Glomerular endothelial cell (primary cell): ENCODE measurements at places on chromosomes 6 and 20.

- no peak for DNase-seq
These were observed 170.2 kb downstream of the SCP2D1 start for GRCh38 chr20:18983796-18984195.

DNA sequence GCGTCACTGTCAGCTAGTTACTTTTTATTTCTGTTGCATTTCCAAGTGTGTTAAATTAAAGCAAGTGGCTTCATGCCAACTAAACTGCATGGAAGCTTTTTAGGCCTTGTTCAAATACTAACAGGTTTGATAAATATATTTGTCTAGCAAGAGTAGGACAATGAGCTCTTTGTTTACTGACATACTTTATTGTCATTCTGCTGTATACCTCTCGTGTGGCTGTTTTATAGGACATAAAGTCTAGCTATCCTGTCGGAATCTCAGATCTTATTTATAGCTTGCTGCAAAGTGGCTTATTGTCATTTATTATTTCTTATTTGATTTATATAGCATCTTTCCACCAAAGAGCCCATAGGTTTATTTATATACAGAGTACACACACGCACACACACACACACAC, 711.1 kb downstream of the KIF16B start:
- no peak for DNase-seq

DNA sequence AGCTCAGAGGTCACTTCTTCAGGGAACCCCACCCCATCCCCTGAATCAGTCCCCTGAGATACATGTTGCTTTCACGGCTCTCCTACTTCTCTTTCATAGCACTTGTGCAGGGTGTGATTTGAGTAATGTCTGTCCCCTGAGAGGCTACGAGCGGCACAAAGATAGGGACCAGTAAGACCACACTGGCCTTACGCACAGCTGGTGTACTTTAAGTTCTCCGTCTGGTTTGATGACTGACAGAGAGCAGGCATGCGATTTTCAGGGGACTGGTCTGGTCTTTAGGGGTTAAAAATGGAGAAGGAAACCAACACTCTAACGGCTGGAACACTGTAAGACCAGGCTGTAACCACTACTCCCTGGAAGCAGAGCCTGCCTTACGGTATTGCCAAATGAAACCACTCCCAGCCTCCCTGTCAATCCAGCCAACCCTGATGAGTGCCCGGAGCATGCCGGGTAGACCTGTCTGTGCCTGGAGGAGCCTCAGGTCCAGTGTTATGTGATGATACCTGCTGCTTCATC, 47.1 kb downstream of the ELMO2 start:
- DNase-seq: no peak

DNA sequence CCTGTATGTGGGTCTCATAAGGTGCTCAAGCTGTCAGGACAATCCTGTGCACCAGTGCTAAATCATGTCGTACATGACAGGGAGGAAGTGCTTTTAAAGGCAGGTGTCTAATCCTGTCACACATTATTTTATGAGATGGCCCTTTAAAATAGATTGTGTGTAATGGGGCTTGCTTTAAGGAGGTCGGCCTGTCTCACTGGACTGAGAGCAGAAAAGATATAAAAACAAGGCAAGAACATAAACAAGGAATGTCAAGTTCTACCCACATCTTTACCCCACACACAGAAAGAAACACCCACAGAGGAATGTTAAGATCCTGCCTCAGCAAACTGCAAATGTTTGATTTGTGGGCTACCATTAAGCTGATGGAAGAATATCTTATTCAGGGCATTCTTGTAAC, 279.0 kb downstream of the FOXA2 start:
- no peak for DNase-seq

DNA sequence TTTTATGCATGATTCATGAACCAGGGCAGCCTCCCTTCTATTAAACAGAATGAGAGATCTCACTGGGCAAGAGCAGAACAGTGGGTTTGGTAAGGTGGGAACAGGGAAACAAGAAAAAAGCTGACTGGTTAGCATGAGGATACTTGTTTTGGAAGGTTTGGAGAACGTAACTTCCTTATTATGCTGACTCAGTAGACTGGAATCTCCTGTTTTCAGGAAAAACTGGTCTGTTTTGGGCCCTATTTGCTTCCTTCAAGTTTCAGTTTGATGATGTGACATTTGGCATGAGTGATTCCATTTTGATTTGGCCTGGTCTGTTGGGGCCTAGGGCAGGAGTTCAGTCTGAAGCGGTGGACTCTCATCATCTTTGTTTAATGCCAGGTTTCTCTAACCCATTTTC, 172.0 kb downstream of the MYLK4 start:
- DNase-seq: peak; percentile 50

DNA sequence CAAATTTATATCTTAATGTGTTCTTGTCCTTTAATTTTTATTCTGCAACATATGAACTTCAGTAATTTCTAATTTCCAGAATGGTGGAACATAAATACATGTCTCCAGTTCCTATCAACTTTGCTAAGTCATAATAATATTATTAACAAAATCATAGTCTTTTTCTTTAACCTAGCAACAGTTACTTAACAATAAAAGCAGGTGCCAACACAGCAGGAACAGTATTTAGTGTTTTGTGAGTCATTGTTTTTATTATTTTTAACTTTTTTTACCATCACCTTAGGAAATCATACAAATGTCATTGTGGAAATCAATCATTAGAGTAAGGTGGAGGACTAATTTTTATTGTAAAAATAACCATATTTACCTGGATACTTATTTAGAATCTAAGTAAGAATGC, 133.5 kb downstream of the PLCB1 start:
- no peak for DNase-seq
